Fibroblast of the aortic adventitia (primary cell): ENCODE measurements at places on chromosomes 11 and 22. TPM values are rescaled to one million over a fixed set of nuclear protein-coding genes. Genes with fewer than 3 reads are reported as not detected.

Gene GLB1L2
- not detected in 2 replicates for total RNA-seq

Gene DCDC1
- total RNA-seq: 0.18 and 3.2 TPM in 2 replicates

Gene LRRC10B
- total RNA-seq: 0.27 TPM in 1 of 2 replicates, not detected in the other

Gene ZNF214
- 2.9 and 5.2 TPM in 2 replicates for total RNA-seq

Gene GAL3ST1
- not detected in 2 replicates for total RNA-seq

Gene DRICH1
- 0.09 TPM in 1 of 2 replicates, not detected in the other for total RNA-seq

Gene KCNE3
- total RNA-seq: 0.18 and 5.9 TPM in 2 replicates

Gene MUC5AC
- under 0.01 TPM in 1 of 2 replicates, not detected in the other for total RNA-seq

Gene POU2AF2
- total RNA-seq: not detected in 2 replicates

Gene IGSF22
- not detected in 2 replicates for total RNA-seq
